Activated naive CD4-positive, alpha-beta T cell treated with anti-CD3 and anti-CD28 coated beads, Interleukin-2, amount 50 U/mL, for 72 hours (primary cell): ENCODE measurements at places on chromosomes 7 and 10.

GRCh38 chr10:61869774-61870525, 31.5 kb upstream of the ARID5B start:
- no peak for DNase-seq

DNA sequence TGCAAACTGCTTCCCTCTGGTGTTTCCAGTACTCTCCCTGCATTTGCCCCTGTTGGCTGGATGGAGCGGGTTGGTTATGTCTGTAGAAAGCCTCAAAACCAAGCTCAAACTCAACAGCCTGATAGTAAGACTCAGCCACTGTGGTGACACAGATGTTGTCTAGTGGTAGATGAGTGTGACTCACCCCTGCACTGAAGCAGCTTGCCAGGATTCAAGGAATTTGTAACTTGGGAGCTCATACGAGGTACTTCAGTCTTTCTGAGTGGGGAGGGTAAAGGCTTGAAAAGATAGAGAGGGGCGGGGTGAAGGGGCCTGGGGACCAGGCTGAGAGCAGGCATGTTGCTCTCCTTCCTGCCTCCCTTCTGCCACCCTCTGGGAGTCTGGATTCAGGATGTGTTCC, 22.9 kb upstream of the AQP1 start:
- DNase-seq: no peak

- no peak for DNase-seq
Measured at GRCh38 chr7:158858592-158859503, 2.5 kb downstream of the DYNC2I1 start.

DNA sequence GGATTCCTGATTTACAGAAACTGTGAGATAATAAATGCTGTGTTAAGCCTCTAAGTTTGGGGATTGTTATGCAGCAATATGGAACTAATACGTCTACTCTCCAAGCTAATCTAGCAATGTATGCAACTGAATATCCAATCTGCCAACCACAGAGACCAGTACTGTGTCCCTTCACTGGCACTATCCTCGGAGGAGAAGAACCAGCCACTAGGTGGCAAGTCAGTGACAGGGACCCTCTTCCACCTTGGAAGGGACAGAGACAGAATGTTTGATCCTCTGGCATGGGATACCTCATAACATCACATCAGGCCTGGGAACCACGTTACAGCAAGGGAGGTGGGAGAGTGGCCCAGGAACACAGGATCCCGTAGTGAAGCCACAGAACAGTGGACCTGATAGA, 96.4 kb downstream of the CREM start:
- DNase-seq: no peak

DNA sequence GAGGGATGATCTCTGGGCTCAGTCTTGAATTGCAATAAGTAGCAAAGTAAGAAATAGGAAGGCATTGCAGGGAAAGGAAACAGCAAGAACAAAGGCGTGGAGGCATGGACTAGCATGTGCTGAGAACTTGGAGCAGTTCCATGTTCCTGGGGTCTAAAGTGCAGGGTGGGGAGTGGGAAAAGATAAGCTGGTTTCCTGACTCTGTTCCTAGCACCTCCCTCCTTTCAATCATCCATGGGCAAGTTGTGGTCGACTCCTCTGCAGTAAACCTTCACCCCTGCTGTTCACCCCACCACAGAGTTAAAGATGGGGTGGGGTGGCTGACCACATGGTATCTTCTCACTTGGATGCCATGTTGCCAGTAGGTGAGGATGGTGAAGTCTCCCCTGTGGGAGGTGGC, 29.6 kb downstream of the RPS24 start:
- no peak for DNase-seq

DNA sequence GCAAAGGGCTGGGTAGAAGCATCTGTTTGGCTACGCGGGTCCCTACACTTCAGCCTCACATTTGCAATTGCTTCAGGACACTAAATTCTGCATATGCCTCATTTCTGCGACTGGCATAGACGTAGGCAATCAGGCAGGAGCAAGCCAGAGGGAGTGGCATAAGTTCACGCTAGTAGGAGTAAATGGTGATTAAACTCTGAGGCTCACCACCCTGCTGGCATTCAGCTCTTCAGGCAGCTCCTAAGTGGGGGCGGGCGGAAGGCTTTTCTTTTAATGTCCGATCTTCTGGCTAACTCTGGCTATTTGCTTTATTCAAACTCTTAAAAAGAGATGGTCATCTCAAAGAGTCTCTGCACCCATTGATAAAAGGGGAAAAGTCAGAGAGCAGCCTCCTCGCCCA, 45.3 kb downstream of the RGS10 start:
- no peak for DNase-seq

- peak; percentile 58 for DNase-seq
Measured at GRCh38 chr10:93379731-93380575, 102.2 kb downstream of the MYOF start.

DNA sequence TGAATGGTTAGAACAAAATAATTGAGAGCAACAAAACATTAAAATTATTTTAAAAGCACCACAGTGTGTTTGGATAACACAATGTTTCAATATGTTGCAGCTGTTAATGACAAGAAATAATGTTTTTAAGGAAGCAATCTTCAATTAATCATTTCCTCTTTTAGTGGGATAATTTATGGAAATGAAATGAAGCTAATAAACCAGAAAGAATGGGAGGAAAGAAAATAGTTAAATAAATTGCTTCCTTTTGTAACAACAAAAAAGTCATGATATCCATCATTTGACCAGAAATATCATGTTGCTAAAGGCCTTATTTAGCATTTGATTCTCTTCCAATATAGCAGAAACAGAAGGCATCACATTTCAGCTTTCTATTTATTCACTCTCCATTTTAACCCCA, 224.5 kb downstream of the SEMA3A start:
- no peak for DNase-seq

GRCh38 chr10:3173171-3173878, 743 bp upstream of the PITRM1 start:
- no peak for DNase-seq

- no peak for DNase-seq
Measured at GRCh38 chr7:721619-722248, 4.8 kb upstream of the DNAAF5 start.
